HFF-Myc (cell line): ENCODE measurements at places on chromosomes 1 and 21.

- DNase-seq, result no peak
Measured at GRCh38 chr1:79679916-79680315, 673.4 kb upstream of the ADGRL4 start.

DNA sequence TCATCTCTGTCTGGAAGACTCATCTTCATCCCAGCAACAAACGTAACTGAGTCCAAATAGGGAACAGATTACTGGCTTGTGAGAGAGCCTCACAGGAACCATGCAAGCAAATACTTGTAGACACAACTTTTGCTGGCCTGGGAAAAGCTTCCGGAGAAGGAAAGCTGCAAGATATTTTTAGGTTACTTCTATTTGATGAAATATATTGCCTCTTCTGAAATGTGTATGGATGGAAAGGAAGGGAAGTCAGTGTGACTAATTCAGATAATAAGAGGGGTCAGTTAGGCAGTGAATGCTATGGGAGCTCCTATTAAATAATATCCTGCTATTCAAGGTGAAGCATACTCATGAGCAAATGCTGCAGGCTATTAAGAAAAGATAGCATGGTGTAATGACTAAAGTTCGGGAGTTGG, 20.4 kb upstream of the FGGY start:
- no peak for DNase-seq

- no peak for DNase-seq
Measured at GRCh38 chr1:182781841-182782586, 7.6 kb upstream of the NPL start.

DNA sequence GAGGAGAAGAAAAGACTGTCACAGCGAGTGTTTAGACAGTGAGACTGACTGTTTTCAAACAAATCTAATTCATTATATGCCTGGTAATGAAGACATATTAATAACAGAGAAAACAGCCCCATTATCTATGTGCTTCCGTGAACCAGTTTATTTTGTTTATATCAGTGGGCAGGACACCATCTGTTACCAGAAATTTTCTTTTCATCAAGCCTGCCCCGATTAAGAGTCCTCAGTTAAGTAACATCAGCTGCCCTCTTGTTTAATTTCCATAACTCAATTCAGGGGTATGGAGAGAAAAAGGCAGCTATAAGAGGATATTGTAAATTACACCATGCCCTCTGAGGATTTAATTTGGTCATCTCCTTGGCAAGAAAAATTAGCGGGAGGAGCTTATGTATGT, 94.0 kb downstream of the TMEM200B start:
- no peak for DNase-seq

DNA sequence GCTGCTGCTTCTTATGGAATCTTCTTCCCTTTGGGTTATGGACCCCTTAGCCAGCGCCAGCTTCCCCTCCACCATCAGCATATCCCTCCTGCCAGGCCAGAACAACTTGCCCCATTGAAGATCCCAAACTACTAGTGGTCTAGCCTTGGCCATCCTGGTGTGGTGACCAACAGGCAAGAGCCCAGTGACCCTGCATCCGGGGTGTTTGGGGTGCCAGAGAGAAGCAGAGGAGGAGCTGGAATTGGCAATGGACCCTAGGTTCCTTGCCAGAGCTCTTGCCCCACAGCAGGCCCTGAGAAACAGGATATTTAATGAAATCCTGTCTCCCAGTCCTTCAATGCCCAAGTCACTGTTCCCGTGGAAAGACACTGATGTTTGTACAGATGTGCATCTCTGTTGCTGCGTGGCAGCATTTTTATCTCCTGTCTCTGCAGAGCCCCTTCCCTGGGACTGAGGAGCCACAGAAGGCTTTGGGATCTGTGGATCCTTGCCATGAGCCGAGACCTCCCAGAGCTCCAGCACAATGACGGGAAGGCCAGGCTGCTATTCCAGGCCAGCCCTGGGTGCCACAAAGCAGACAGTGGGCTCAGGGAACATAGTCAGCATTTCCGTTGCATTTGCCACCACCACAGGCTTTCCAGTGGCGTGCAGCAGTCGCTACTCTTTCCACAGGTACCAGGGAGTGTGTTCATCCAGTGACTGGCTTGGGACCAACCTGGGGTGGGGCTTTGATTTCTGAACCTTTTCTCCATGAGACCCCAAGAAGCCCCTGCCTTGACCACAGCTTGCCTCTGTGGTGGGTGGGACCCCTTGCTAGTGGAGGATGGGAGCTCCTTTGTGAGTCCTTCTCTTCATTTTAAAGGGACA, 21.6 kb downstream of the NAV1 start:
- DNase-seq, result no peak

GRCh38 chr1:156767879-156768604, 707 bp downstream of the PRCC start:
- DNase-seq, result no peak

- no peak for DNase-seq
Measured at GRCh38 chr1:2215329-2215728, 12.8 kb upstream of the SKI start.

GRCh38 chr1:76500116-76500515, 367.2 kb upstream of the ST6GALNAC5 start:
- no peak for DNase-seq

GRCh38 chr1:94612525-94613204, 71.1 kb upstream of the F3 start:
- DNase-seq, result no peak

- no peak for DNase-seq
Measured at GRCh38 chr1:13732971-13733667, 33.1 kb downstream of the PRDM2 start.

- DNase-seq, result no peak
Measured at GRCh38 chr1:247296599-247297180, 35.0 kb downstream of the ZNF496 start.

- no peak for DNase-seq
Measured at GRCh38 chr1:200338451-200338850, 71.4 kb downstream of the ZNF281 start.

DNA sequence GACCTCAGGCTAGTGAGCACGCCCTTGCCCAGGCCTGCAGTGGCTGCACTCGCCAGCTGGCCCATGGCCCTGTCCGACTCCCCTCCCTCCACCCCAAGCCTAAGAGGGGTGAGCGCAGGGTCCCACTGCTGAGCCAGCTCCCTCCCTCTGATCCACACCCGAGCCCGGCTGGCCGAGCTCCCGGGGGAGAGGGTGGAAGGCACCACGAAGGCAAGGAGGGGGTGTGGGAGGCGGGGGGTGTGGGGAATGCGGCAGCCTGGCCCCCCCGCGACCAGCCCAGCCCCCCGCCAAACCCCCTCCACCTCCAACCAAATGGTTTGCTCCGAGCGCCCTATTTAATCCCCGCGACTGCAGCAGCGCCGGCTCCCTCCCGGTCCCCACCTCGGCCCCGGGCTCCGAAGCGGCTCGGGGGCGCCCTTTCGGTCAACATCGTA, at the start of gene CADM3:
Gene CADM3 (plus strand): TSS at position 362 of the 434 bp plus-strand sequence. CDS start 151 bp downstream, outside the sequence.
- DNase-seq, result no peak

DNA sequence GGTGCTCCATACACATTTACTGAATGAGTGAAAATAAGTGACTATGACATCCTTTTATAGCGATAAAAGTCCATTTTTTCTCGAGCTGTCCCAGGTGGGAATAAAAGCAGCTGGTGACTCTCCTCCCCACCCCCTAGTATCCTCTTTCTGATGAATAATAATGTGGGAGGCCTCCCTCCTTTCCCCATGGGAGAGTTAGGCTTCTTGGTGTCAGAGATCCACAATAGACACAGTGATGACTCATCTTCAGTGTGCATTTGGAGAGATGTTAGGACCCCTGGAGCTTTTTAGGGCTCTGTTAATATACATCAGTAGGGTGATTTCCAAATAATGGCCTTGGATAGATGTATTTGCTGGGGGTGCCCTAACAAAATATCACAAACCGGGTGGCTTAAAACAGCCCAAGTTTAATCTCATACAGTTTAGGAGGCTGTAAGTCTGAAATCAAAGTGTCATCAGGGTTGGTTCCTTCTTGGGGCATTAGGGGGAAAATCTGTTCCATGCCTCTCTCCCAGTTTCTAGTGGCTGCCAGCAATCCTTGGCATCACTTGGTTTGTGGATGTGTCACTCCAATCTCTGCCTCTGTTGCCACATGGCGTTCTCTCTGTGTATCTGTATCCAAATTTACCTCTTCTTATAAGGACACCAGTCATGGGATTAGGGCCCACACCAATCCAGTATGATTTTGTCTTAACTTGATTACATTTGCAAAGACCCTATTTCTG, 4.4 kb upstream of the PHC2 start:
- no peak for DNase-seq

DNA sequence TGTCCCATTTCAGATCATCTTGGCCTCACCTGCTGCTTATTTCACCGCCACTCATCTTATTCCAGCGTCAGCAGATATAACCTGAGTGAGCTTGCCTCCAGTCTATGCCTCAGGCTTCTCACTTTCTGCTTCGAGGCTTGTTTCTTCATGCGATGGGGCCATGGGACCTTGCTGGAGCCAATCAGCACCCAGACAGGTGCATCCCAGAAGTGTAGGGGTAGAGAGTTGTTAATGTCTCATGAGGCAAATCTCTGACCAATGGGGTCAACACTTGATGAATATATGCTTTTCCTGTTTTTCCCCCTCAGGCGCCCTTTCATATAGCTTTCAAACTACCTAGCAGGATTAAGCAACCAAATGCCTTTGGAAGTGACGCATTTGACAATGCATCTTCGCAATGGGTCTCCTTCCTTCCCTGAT, 935 bp upstream of the YIPF1 start:
- DNase-seq, result no peak

DNA sequence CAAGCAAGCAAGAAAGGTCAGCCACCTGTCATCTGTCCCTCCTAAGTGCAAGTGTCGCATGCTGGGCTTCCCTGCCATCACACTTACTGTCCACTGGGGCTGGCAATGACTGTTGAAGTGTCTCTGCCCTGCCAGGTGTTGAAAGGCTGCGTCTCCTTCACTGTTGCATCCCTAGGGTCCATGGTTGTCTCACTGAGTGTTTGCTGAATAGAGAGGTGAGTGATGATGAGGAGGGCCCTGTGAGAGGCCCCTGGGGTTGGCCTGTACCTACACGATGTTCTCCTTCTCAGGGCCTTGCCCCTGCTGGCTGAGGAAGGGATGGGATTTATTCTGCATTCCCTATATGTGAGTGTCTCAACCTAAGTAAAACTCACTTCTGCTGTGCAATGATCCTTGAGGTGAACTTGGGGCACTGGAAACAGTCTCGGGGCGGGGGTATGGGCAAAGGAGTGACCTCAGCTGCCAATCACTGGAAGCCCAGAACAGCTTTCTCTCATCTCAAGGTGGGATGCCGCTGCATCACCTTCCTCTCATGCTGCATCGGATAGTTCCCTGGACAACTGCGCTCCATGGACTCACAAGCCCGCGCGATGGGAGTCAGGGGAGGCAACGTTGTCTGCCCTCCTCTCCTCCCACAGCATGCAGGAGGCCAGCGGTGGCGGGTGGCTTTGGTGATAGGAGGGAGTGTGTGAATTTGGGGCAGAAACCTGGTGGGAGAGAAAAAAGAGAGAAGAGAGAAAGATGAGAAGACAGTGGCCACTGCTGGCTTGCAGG, 35.8 kb upstream of the SOX13 start:
- DNase-seq, result no peak

GRCh38 chr1:16063921-16064320, 9.5 kb downstream of the FAM131C start:
- DNase-seq, result no peak

GRCh38 chr1:198711837-198712236, 73.0 kb downstream of the PTPRC start:
- DNase-seq, result no peak

DNA sequence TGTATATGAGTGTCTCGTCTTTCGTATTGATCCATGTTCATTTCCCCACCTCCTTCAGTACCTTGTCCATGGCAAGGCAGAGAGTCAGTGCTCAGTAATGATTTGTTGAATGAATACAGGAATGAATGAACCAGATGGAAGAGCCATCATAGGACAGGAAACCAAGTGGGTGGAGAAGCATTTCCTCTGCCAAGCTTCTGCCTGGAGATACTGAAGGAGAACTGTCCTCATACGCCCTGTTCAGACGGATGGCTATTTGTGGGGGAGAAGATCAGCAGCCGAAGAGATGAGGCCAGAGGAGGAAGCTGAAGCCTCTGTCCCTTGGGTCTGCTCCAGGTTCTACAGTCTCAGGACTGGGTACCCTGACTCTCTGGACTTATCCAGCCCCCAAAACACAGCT, 5.8 kb downstream of the FAM43B start:
- DNase-seq, result no peak

DNA sequence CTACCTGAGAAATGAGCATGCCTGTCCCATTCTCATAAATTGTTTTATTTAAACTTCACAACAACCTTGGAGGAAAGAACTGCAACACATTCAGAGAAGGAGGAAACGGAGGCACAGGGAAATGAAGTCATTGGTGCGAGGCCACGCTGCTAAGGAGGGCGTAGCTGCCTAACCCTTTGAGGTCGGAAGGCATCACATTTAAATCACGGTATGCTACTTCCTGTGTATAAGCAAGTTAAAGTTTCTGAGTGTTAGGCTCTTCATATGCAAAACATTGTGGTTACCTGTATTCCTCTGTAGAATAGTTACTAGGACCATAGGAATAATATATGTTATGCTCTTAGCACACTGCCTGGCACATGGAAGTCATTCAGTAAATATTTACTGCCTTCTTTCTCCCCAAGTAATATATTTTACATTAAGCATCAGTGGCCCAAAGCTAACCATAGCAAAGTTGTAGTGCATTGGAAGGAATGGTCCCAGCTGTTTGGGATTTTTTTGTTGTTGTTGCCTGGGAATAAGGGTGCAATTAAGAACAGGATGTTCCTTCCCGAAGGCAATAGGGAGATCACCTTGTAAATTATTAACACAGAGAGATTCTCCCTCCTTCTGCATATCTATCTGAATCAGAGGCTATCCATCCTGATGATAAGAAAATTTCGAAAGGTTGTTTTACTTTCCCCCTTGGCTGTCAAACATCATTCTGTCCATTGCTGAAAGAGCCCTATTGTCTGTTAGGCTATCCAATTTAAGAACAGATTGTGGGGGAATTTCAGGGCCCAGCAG, 192.2 kb upstream of the C8B start:
- no peak for DNase-seq

DNA sequence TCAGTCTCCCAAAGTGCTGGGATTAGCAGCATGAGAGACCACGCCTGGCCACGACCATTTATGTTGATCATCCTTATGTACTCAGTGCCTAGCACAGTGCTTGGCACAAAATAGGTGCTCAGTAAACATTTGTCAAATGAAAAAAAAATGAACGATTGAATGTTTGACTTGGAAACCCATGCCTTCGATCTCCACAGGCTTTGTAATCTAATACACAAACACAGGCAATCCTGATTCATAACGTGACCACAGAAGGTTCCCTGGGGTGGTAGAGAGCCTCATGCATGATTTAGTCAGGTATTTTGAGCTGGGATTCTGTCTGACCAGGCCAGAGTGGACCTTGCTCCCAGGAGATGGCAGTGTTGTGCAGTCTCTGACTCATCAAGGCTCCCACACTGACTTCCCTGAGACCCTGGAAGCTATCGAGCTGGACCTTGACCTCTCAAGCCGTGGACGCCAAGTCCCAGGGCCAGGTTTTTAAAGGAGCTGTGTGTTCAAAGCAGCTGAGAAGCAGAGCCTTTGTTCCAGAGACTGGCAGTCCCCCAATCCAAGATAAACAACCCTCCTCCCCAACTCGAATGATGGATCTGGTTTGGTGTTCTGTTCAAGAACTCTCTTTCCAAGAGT, 81.1 kb downstream of the PGM1 start:
- peak; percentile 77 for DNase-seq
